ENCODE measurements at places on chromosomes 6 and 20. TPM values are rescaled to one million over a fixed set of nuclear protein-coding genes. Genes with fewer than 3 reads are reported as not detected.

DNA sequence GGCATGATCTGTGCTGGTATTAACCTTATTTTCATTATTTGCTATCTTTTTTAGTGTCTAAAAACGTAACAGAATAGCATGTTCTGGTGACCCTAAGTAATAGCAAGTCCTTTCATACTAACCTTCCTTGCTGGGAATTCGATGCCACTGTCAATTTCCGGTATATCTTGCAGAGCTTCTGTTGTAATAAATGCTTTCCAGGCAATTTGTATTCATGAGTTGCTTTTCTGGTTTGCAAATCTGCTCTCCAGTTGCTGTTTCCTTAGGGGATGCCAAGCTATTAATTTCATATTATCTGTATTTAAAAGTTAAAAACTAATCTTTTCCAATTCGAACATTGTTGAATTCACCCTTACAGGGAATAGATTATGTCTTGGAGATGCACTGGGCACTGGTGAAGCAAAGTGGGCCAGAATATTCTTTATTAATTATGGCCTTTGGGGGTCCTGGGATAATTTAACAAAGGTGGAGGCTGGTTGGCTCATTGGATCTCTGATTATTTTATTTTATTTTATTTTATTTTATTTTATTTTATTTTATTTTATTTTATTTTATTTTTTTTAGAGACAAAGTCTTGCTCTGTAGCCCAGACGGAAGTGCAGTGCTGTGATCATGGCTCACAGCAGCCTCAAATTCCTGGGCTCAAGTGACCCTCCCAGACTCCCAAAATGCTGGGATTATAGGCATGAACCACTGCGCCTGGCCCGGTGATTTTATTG is 123.6 kb upstream of the GLP1R start:
- no peak for DNase-seq

DNA sequence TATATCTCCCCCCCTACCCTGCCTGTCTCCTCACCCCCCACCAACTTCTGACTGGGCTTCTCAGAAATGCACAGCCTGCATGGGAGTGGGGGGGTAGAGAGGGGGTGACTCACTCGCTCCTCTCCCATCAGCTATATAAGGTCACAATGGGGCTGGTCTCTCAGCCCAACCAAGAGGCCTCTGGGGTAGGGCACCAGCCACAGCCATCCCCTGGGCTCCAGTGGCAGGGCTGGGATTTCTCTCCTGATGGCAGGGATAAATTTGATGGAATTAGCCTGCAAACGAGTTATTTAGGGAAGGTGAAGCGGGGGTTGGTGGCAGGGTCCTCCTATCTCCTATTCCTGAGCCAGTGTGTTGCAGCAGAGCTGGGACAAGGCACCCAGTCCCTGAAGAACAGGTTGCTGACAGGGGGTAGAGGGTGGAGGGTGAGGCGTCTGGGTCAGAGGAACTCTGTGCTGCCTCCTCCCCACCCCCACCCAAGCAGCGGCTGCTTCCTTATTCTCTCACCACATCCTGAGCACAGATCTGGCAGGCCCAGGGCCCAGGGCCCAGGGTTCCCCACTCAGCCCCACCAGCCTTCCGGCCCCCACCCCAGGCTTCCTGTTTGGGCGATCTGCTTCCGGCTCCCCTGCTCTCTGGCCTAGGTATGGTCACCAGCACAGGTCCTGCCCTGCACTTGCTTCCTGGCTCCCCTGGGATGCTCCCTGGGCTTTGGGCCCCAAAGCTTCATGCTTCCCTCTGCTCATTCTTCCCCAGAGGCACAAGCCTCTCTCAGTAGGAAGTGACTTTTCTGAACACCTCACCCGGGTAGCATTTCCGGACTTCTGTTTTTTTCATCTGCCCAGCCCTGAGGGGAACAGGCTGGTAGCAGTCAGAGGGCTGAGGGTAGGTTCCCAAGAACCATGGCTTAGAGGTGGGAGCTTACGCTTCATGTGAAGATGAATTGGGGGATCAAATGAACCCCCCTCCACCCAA is 4.0 kb downstream of the PPP1R18 start:
- DNase-seq, result peak; percentile 95

DNA sequence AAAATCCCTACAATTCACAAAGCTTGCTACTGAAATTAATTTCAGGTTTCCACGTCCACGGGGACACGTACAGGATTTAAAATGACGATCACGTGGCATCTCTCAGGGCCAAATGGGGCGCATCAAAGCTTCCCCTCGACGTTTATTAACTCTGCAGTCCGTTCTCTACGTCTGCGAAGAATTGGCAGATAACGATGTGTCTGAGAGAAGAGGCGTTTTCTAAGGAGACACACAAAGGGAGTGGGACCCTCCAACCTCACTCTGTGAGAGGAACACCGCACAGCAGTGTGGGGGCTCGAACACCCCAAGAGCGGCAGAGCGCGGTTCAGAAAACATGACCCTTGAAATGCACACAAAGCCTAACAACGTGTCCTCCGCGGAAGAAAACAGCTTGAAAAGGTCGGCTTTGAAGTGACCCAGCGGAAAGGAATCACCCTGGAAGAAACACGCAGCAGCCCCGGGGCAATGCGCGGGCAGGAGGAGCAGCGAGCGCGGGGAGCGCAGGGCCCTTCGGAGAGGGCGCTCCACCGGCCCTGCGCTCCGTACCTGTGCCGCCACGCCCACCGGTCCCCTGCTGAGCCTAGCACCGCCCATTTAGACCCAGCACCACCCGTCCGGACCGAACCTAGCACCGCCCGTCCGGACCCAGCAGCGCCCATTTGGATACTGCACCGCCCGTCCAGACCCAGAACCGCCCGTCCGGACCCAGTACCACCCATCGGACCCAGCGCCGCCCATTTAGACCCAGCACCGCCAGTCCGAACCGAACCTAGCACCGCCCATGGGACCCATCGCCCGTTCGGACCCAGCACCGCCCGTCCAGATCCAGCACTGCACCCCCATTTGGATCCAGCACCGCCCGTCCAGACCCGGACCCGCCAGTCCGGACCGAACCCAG is 1.1 kb upstream of the AFDN start:
- DNase-seq, result no peak

Gene SRPK1
- 109 TPM for total RNA-seq

- DNase-seq, result no peak
Measured at GRCh38 chr6:87115402-87116135, 20.7 kb upstream of the CGA start.

DNA sequence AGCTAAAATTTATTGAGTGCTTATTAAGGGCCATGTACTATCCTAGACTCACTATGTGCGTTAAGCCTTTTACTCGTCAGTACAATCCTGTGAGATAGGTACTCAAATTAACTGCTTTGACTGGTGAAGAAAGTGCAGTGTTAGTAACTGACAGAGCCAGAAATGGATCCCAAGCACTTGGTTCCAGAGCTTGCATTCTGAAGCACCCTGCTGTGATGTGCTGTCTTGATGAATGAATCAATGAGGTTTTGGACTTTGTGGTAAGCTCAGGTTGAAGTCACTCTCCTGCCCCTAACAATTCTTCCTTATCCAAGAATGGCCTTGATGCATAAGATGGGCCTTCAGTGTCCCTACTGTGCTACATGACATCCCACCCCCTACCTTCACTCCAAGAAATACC is 3.7 kb downstream of the STX11 start:
- DNase-seq, result no peak

GRCh38 chr6:109050012-109050411 is 44.6 kb downstream of the SESN1 start:
- no peak for DNase-seq

DNA sequence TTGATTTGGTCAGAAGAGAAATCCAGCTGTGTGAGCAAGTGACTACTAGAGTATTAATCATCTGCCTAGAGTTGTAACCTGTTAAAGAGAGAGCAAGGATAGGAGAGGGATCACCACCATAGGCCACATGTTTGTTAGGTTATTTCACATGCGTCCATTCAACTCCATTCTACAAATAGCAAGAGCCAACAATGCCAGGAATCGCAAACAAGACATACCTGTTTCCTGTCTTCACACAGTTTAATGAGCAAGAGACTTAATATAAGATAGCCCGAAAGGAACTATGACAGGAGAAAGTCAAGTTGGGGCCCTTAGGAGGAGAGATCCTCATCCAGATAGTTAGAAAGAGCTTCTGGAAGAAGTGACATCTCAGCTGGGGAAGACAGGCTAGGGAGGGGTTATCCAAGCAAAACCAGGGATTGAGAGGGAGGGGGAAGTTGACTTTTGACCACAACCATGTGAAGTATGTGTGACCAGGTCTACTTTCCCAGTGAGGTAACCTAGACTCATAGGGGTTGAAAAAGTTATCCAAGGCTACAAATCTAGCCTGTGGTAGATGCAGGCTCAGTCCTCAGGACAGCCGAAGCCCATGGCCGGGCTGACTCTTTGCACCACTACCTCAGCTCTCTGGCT is 147.4 kb downstream of the ALDH8A1 start:
- no peak for DNase-seq

Gene HLA-DRB5
- total RNA-seq, result 6.1 TPM

Gene SEL1L2
- total RNA-seq, result not detected

DNA sequence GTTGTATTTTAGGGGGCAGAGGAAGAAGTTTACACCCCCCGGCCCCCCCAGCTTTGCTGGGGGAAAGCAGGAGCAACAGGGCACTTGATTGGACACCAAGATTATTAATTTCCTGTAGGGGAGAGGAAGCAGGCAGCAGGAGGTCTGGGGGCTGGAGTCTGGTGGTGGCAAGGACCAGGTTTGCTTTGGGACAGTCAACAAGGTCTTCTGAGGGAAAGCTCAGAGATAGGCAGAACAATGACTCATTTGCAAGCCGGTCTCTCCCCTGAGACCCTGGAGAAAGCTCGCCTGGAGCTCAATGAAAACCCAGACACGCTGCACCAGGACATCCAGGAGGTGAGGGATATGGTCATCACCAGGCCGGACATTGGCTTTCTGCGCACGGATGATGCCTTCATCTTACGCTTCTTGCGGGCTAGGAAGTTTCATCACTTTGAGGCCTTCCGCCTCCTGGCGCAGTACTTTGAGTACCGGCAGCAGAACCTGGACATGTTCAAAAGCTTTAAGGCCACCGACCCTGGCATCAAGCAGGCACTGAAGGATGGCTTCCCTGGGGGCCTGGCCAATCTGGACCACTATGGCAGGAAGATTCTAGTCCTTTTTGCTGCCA is 1.6 kb downstream of the CLVS2 start:
- DNase-seq, result no peak

DNA sequence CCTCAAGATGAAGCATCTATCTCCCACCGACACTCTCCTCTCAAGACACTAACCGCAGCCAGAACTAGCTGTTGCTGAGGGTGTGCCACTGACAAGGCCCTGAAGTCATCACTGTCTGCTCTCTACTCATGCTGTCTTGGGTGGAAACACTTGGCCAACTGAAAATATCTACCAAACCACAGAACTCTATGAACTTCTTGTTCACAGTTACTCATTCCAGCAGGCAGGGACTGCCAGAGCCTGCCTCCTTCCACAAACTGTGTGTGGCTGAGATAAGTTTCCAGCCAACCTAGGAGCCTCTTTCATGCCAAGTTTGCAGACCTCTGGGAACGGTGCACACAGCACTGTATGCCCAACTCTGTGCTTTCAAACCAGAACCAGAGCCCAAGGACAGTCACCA is 45.5 kb upstream of the NXT1 start:
- DNase-seq, result no peak

Gene ZC3H12D
- 14.8 TPM for total RNA-seq

Gene CCN5
- not detected for total RNA-seq

DNA sequence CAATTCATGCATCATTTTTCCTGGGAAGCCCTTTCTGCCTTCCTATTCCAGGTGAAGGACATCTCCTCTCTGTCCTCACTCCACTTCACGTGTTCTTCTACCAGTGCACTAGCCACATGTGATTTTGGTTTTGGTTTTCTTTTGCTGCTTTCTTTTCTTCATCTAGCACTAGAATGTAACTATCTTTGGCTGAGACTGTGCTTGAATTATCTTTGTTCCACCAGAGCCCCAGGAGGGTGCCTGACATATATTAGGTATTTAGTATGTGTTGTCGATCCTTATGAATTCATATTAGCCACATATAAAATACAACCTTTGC is 79.9 kb downstream of the VGLL2 start:
- no peak for DNase-seq

DNA sequence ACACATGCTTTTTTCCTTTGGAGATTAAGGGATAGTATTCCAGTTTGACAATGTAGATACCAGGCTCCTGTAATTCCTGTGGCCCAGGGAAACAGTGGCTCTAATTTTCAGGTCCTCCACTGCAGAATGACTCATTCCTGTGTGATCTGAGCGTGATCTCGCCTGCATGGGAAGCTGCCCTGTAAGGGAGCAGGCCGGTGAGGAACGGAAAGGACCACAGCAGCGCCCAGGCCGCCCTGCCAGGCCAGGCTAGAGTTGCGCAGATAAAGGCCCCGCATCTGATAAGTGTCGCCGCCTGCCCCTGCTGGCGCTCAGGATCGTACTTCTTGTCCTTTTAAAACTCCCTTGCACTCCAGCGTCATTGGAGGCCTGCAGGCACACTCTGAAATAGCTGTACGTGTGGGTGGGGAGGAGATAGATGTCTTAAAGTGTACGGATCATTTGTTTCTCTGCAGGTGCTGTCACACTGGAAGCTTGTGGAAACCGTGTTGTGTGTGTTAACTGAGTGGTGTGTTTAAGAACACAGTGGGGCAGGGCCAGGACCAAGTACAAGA is 60.7 kb downstream of the SYNJ2 start:
- DNase-seq, result no peak

DNA sequence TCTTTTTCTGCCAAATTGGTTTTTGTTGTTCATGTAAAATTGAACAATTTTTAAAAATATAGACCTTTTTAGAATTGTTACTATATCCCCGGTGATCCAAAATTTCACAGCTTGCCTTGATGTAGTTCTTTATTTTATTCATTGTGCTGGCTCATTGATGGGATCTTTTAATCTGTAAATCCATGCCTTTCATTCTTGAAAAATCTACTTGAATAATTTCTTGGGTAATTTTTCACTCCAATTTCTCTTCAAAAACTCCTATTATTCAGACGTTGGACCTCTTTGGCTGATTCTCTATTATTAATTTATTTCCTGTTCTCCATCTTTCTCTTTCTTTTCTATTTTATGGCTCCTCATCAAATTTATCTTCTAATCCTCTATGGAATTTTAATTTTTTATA is 476.1 kb upstream of the CITED2 start:
- no peak for DNase-seq

- DNase-seq, result no peak
Measured at GRCh38 chr6:91291071-91291470, 704.2 kb upstream of the MAP3K7 start.

- DNase-seq, result no peak
Measured at GRCh38 chr6:86959656-86960055, 22.3 kb downstream of the HTR1E start.

Gene HLA-DMA
- total RNA-seq, result 140 TPM

- DNase-seq, result no peak
Measured at GRCh38 chr6:20487669-20488375, 46.4 kb upstream of the CDKAL1 start.

DNA sequence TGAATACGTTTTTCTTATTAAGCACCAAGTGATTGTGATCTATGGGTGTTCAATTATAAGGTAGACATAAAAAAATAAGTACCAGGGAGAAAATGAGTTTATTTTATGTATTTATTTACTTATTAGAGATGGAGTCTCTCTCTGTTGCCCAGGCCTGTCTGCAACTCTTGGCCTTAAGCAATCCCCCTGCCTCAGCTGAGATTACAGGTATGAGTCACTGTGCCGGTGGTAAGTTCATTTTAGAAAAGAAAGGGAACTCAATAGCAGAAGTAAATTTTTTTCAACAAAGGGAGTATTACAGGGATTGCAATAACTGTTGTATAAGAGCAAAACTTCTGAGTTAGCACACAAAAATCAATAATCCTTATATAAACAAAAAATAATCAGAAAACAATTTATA is 98.7 kb upstream of the FUT9 start:
- DNase-seq, result no peak

Gene LGSN
- 0.76 TPM for total RNA-seq

GRCh38 chr6:149473080-149474052 is 11.4 kb downstream of the ZC3H12D start:
- peak; percentile 61 for DNase-seq

All from OCI-LY7 (cell line).